ENCODE measurements at places on chromosomes 1 and 21.
A peak's percentile ranks its signal among the peaks of the same experiment; 100 is the strongest.

DNA sequence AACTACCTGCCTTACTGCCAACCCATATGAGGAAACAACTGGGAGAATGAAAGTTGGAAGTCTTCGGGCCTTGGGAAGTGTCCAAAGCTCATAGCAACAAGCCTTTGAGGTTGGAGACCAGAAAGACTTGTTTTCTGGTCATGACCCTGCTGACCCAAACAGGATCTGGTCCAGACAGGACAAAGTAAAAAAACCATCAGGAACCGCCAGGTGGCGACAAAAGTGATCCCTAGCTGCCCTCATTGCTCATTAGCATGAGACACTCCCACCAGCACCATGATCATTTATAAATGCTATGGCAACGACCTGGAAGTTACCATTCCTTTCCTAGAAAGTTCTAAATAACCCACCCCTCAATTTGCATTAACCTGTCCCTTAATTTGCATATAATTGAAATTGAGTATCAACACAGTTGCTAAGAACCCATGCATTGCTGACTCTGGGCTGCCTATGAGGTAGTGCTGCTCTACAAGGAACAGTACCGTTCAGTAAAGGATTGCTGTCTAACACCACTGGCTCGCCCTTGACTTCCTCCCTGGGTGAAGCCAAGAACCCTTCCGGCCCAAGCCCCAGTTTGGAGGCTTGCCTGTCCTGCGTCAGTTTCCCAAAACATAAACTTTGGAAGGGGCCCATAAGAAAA, 89.0 kb downstream of the URB2 start:
- H3K4me1 ChIP-seq = no peaks in the 10 kb centered on the region
- H3K27ac ChIP-seq = no peak overlapping the region
- no peak overlapping the region for H3K4me3 ChIP-seq

DNA sequence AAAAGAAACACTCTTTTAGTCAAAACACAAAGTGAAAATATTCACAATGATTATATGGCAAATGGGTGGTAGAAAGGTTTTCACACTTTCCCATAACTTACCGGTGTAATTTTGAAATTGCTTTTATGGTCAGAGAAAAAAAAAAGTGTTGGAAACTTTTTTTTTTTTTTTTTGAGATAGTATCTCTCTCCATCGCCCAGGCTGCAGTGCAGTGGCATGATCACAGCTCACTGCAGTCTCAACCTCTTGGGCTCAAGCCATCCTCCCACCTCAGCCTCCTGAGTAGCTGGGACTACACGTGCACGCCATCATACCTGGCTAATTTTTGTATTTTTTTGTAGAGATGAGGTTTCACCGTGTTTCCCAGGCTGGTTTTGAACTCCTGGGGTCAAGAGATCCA, 3.3 kb downstream of the IFNGR2 start:
- no peaks in the 10 kb centered on the region for H3K27me3 ChIP-seq
- no peak overlapping the region for H3K4me3 ChIP-seq
- DNase-seq = no peak
- H3K36me3 ChIP-seq = peaks cover 24% of the 10 kb centered on the region
- H3K27ac ChIP-seq = no peak overlapping the region

GRCh38 chr1:186864296-186864695, 35.5 kb downstream of the PLA2G4A start:
- H3K4me1 ChIP-seq = no peaks in the 10 kb centered on the region
- DNase-seq = no peak
- no peak overlapping the region for H3K4me3 ChIP-seq
- H3K36me3 ChIP-seq = no peaks in the 10 kb centered on the region

DNA sequence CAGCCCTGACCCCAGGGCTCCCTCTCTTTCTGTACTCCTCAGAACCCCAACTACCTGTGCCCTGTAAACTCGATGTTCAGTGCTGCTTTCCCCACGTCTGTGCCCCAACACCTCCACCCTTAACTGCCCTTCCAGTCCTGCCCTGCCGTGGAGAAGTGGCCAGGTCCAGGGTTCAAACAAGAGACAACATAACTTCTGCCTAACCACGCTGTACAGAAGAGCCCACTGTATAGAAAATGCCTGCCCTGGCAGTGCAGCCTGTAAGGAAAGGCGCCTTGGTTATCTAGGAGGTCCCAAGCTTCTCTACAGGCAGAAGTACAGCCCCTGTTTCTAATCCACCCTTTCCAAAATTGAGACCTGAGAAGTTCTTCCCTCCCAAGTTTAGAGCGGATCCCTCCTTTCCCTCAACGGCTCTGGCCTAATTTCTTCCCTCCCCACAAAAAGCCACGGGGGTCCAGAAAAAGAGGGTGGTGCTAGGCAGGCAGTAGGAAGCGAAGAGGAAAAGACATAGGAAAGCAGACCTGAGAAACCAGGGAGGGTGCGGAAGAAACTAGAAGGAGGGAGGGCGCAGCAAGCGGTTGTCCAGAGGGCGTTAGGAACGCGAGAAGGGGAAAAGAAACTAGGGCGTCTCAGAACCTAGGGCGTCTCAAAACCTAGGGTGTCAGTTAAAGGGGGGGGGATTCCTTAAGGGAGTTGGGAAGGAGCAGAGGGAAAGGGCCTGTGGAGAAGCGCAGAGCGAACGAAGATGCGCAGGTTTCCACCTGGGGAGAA, 3.2 kb downstream of the DMRTA2 start:
- no peaks in the 10 kb centered on the region for H3K36me3 ChIP-seq
- H3K4me1 ChIP-seq = no peaks in the 10 kb centered on the region
- no peak overlapping the region for H3K4me3 ChIP-seq
- no peak for DNase-seq

DNA sequence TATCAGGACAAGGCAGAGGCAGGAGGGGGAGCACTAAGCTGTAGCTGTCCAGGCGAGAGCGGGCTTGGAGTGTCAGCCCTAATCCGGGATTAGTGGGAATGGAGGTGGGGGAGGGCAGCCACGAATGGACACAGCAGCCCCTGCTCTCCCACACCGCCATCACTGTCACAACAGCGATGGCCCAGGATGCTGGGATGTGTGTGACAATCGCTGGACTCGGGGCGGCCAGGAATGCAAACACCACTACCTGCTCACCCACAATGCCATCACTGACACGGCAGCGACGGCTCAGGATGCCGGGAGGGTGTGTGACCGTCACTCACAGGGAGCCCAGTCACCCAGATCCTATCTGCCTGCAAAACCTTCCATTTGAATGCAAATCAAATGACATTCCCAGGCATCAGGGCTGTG, 2.9 kb downstream of the C2CD2 start:
- no peak overlapping the region for H3K27ac ChIP-seq
- H3K36me3 ChIP-seq = no peaks in the 10 kb centered on the region
- no peak for DNase-seq
- H3K4me3 ChIP-seq = no peak overlapping the region
- H3K4me1 ChIP-seq = 0 out of 2 replicates have a peak, but pooled peaks cover 5% of the 10 kb centered on the region

DNA sequence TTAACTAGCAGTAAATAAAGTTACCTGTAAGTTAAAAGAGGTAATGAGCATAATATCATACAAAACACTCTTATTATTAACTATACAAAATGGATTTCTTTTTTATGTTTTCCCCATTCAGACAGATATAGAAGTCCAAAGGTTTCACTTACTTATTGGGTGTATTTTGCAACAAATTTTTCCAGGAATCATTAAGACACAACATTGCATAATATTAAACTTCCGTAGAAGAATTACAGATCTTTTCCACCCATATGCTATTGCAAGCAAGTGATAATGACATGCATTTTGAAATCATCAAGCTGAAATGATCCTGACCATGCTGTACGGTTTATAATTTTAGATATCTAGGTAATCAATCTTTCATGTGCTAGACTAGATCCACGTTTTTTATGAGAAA, 957.0 kb downstream of the NCAM2 start:
- H3K27ac ChIP-seq = no peak overlapping the region
- DNase-seq = no peak
- no peaks in the 10 kb centered on the region for H3K36me3 ChIP-seq
- no peaks in the 10 kb centered on the region for H3K27me3 ChIP-seq

DNA sequence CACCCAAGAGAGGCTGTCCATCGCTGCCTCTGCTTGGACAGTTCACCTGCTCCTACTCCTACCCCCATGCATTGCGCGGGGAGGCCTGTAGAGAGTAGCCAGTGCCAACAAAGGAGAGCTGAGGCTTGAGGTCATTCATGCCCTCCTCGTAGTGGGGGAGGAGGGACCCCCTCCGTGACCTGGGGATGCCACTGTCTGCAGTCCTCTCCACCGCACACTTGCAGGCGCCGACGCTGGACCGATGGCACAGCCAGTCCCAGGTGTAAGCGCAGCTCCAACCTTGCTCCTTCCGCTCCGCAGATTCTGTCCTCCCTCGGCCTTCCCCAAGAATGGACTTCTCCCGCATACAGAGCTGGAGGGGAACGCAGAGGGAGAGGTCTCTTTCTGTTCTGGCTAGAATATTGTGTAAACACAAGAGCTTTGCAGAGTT, 672 bp upstream of the PHLDA3 start:
- peak overlapping the region; percentile 64 for H3K27ac ChIP-seq
- no peak for DNase-seq
- no peaks in the 10 kb centered on the region for H3K27me3 ChIP-seq
- peaks cover 7% of the 10 kb centered on the region for H3K36me3 ChIP-seq
- peak overlapping the region; percentile 62 for H3K4me3 ChIP-seq
- peaks cover 31% of the 10 kb centered on the region for H3K4me1 ChIP-seq

Data from DND-41 (cell line).